Right renal cortex interstitium (tissue), 3 donors: ENCODE measurements at places on chromosomes 2 and 18.

DNA sequence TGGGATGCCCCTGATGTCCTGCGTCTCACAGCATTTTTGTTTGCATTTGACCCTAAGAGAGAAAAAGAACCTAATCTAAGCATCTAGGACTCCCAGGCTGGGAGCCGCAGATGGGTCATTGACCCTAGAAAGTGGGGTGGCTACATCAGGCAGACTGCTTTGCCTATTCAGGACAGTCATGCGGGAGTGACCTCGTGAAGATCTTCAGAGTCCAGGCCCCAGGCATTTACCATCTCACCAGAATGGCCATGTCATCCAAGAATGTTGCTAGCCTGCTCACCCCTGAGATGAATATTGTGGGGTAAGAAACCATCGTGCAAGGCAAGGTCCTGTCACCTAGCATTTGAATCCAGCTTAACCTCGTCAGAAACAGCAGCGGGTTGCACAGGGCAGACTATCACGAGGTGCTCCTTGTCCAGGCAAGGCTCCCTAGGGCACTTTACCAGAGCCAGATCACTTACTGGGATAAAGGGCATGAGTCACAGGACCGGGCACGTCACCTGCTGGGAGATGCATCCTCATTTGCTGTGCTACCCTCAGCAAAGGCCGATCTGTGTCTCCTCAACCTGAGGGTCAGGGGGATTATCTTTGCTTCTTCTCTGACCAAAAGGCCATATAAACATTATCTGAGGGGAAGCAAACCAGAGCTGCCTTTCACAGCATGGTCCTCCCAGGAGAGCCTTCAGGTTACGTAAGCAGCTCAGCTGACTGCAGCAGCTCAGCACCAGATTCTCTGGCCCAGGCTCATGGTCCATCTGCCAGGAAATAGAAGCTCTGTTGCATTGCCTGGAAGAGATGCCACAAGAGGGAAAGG, 162.3 kb downstream of the ACKR3 start:
- DNase-seq = no peak

DNA sequence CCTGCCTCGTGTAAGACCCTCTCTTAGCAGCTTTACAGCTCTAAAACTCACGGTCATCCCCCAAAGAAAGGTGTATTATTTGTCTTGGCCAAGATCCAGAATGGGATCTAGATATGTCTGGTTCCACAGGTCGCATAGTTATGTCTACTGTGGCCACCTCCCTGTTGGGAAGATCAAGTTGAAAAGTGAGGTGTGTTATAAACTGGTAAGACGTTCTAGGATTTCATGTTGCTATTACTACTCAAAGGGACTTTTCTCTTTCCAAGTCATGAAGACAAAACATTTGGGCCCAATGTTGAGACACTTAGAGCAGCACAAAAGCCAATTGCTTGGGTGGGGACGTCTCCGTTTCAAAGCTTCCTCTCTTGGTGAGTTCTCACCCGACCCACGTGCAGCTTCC, 766.0 kb downstream of the RNF144A start:
- DNase-seq = no peak

DNA sequence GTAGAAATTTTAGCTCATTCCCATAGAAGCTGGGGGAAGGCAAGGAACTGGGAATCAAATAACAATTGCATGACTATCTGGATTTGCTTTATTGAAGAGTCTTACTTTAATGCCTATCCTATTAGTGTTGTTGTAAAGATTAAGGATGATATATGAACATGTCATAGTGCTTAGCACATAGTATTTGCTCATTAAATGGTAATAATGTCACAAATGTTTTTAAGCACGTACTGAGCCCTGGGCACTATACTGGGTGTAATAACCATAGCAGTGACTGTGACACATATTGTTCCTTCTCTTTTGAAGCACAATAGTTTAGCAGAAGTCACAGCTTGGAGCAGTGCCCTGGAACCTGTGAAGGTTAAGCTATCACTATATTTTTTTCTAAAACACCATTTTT, 47.2 kb upstream of the DTNB start:
- no peak for DNase-seq

GRCh38 chr2:71156573-71156972, 26.1 kb downstream of the MPHOSPH10 start:
- DNase-seq = peak; percentile 38

DNA sequence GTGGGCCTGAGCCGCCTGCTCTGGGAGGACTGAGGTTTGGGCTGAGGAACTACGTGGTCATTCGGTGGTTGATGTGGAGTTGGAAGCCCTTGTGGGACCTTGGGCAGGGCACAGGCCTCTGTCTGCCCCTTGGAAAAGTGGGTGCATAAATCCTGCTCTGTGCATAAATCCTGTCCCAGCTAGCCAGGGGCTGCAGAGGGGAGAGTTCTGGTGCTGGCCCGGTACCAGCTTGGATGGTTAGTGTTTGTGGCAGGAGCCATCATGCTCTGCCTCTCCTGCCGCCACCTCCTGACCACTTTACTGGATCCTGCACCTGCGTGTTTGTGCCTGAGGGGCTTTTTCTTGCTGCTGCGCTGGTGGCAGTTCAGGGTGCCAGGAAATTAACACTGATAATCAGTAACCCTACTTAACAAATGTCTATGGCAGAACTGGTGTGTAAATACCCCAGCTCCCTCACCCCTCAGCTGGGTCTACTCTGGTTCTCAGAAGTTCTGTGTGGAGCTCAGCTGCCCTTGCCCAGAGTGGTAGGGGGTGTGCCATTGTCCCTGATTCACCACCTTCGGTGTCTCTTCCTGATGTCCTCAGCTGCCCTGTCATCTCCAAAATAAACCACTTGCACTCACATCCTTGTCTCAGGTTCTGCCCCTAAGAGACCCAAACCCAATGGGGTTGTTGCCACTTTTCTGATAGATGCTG, 156.8 kb downstream of the GLI2 start:
- DNase-seq = no peak
